NCI-H1105 treated with DMSO at 0.1 percent for 48 hours (cell line): ENCODE measurements at places on chromosomes 2 and 18.

- DNase-seq, result no peak
Measured at GRCh38 chr2:43059183-43059897, 167.1 kb downstream of the ZFP36L2 start.

GRCh38 chr18:31744321-31745067 is 16.2 kb downstream of the SLC25A52 start:
- no peak for DNase-seq

DNA sequence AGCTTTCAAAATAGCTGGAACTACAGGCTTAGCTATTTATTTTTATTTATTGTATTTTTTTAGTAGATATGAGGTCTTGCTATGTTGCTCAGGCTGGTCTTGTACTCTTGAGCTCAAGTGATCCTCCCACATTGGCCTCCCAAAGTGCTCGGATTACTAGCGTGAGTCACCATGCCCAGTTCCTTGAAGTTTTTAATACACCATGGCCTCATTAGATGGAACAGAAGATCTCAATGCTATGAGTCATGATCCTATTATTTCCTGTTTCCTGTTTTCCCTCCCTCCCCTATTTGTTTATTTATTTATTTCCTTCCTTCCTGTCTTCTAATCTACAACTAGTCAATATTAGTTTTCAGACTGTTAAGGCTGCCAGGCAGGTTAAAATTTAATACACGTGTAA is 309.0 kb downstream of the CMPK2 start:
- no peak for DNase-seq

DNA sequence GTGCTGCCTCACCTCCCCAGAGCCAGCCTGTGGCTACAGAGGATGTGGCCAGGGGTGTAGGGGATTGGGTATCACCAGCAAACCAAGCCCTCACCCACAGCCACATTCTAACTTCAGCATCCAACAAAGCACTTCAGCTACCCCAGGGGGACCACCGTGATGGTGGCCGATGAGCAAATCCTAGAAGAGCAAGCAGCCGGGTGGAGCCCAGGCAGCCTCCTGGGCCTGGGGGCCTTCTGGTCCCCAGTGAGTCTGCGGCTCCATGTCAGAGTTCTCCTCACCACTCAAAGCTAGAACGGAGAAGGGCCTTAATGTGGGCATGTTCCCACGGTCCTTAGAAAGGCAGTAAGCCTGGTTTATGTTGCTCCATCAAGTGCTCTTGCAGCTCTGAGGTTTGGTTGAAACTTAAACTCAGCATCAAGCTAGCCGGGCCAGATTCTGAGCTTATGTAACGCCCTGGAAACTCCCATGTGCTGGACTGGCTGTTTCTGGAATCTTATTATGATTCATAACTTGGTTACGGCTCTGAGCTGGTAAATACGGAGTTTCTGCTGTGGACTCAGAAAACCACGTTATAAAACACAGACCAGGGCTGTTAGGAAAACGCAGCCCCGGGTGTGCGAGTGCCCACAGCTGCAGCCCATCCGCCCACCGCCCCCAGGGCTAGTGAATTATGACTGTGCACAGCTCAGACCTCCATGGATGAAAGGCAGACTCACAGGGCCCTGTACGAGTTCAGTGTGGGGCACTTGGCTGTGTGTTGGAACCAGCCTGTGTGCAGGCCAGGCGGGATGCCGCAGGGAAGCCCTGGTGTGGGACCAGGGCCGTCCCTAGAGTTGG is 99.8 kb downstream of the SEPTIN10 start:
- no peak for DNase-seq

- DNase-seq, result no peak
Measured at GRCh38 chr2:200677721-200678532, 92.1 kb downstream of the AOX1 start.

DNA sequence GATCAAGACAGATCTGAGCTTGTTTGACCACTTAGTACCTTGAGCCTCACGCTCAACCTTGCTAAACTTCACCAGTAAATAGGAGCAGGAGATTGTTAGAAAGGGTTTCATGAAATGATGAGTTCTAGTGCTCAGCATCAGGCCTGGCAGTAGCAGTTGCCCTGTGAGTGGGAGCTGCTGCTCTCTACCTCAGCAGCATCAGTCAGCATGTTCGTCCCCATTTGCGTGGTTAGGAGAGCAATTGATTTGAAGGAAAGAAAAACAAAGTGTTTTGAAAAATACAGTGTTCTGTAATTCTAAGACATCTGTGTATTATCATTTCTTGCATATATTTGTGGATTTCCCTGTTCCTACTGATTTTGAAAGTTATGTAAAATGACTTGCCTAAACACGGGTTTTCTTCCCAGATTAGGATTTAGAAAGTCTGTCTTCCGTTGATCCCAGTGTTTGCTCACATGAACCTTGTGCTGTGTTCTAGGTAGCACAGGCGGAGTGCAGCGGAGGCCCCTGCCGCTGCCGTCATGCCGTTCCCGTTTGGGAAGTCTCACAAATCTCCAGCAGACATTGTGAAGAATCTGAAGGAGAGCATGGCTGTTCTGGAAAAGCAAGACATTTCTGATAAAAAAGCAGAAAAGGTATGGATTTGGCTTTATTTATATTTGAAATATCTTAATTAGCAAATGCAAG is 47.0 kb downstream of the CAB39 start:
- DNase-seq, result no peak

DNA sequence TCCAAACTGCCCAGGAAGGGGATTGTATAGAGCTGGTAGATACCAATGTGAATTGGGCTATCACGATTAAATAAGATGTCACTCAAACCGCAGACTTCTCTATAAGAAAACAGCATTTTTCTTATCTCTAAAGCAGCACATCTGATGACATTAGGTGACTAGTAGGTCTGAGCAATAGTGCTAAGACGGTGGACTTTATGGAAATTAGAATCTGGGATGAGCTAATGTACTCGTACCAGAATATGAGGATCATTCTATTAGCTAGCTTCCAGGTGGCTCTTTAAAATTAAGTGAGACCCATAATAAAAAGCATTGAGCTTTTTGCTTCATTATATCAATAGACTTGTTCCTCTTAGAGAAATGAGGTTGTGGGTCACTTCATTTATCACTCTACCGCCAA is 130.0 kb upstream of the MC4R start:
- no peak for DNase-seq

- DNase-seq, result no peak
Measured at GRCh38 chr2:41894563-41895333, 153.1 kb upstream of the PKDCC start.

GRCh38 chr2:226721541-226721940 is 78.1 kb downstream of the IRS1 start:
- no peak for DNase-seq

GRCh38 chr18:40041951-40042350 is 1913.1 kb upstream of the PIK3C3 start:
- DNase-seq, result no peak

DNA sequence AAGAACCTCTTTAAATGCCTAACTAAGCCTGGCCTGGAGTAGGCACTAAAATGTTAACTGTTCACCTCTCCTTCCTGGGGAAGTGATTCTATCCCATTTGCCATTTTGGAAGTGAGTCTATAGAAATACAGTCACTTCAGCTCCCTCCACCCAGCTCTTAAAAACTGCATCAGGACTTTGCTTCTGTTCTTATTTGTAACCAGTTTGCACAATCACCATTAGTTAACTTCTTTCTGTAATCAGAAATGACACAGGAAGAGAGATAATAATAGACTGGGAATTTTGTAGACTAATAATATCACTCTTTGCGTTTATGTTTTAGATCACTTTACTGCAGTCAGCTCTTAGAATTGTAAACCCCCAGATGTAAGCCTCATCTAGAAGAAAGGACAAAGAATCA is 16.0 kb upstream of the MARCO start:
- no peak for DNase-seq

DNA sequence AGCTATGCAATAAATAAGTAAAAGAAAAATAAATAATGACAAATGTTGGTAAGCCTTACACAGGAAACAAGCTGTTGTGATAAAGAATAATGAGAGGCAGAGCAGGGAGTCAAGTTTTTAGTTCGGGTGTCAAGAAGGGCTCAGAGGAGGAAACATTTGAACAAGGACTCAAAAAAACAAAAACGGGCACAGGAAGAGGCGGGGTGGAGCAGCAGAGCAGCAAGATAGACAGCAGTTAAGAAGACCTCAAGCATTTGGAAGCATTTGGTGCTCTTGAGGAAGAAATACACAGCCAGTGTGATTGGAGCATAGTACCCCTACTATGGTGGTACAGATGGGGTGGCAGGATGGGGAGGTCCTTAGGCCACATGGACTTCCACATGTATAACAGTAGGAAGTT is 2.8 kb downstream of the TMEM169 start:
- DNase-seq, result no peak

- DNase-seq, result no peak
Measured at GRCh38 chr2:213181712-213182111, 30.3 kb upstream of the IKZF2 start.
